ENCODE measurements at places on chromosomes 1 and 21. TPM values are rescaled to one million over a fixed set of nuclear protein-coding genes. Genes with fewer than 3 reads are reported as not detected.

Gene CXADR
- total RNA-seq = 0.26 TPM

Gene A3GALT2
- not detected for total RNA-seq

Gene DPT
- total RNA-seq = 0.86 TPM

Gene OR2T29
- not detected for total RNA-seq

Gene KCNJ9
- total RNA-seq = 0.09 TPM

Gene GPR37L1
- not detected for total RNA-seq

Data from bronchial smooth muscle cell (primary cell).